Activated T-helper 1 cell treated with anti-CD3 and anti-CD28 coated beads, Interleukin-12 subunit alpha, Interleukin-12 subunit beta, Interleukin-2, Interleukin-4 antibody, amounts not matched to agents 30 ng/mL and 10 ng/mL and 1 ng/mL, durations not matched to agents 14 hours and 24 hours and 36 hours (primary cell): ENCODE measurements at places on chromosomes 4 and X. TPM values are rescaled to one million over a fixed set of nuclear protein-coding genes. Genes with fewer than 3 reads are reported as not detected.
A peak's percentile ranks its signal among the peaks of the same experiment; 100 is the strongest.

DNA sequence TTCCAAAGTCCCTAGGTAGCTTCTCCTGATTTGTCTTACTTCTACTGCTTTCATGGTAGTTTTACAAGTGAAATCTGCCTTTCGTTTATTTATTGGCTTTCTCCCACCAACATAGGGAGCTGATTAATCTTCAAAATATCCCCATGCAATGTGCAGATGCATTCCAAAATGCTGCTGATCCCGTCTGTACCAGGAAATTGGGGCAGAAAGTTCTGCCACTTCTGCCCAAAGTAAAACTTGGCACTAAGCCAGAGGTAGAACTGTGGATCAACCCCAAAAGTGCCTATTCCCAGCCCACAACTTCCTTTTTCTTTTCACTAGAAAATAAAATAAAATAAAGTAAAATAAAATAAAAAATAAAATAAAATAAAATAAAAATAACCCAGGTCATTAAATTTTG, 47.3 kb upstream of the PPARGC1A start:
- DNase-seq, result no peak
- H3K4me1 ChIP-seq, result no peaks in the 10 kb centered on the region
- H3K36me3 ChIP-seq, result no peaks in the 10 kb centered on the region

DNA sequence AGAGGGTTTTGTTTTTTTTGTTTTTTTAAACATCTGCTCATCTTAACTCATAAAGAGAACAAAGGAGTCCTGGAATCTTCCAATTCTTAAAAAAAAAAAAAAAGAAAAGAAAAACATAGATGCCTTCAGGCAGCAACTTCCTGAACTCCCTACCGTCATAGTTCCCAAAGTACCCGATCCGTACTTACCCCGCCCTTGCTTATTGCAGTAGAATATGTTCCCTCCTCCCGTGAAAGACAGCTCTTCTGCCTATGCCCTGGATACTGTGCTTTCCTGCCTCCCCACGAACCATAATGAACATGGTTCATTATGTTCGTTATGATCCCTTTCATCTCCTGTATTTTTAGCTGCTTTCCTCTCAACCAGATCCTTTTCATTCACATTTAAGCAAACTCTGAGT, 40.3 kb downstream of the KLHL5 start:
- H3K27me3 ChIP-seq, result no peaks in the 10 kb centered on the region
- no peak overlapping the region for H3K4me3 ChIP-seq
- no peak for DNase-seq
- H3K27ac ChIP-seq, result no peak overlapping the region

DNA sequence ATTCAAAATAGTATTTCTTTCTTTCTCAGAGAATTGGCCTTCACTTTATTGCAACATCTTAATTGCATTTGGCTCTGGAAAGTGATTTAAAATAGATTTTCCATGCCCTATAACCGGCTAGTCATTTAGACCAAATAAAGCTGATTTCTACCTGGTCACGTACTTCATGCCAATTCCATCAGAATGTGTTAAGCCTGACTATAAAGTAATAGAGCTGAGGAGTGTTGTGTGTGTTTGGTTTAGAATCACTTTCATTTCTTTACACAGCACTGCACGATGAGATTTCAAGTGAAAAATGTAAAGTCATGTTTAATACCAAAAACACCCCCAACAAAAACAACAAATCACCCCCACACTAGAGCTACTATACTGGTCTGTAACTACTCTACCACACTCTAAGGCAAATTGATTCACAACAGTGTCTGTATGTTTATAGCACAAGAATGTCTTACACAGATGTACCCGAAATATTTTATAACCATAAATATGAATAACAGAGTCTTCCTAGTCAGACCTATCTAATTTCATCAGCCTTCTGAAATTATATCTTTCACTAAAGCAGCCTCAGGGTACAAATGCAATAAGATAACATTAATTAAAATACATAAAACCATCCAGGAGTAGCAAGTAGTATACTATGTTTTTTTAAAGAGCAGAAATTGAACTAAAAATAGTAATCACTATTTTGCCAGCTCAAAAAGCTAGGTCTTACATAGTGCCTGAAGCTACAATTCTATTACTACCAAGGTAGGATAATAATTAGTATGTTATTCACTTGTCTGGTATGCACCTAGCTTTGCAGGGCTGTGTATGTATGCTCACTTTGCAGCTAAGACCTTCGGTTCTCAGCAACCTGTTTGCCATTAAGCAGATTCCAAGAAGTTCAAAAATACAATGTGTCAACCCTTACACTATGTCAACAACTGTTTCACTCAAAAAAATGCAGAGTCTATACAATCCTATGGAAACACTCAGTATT, 28.4 kb downstream of the APBB2 start:
- H3K36me3 ChIP-seq, result no peaks in the 10 kb centered on the region
- H3K4me1 ChIP-seq, result no peaks in the 10 kb centered on the region
- no peak for DNase-seq
- no peak overlapping the region for H3K4me3 ChIP-seq

The SCML1 gene
- 1.1 and 1.4 TPM in 2 replicates for total RNA-seq

DNA sequence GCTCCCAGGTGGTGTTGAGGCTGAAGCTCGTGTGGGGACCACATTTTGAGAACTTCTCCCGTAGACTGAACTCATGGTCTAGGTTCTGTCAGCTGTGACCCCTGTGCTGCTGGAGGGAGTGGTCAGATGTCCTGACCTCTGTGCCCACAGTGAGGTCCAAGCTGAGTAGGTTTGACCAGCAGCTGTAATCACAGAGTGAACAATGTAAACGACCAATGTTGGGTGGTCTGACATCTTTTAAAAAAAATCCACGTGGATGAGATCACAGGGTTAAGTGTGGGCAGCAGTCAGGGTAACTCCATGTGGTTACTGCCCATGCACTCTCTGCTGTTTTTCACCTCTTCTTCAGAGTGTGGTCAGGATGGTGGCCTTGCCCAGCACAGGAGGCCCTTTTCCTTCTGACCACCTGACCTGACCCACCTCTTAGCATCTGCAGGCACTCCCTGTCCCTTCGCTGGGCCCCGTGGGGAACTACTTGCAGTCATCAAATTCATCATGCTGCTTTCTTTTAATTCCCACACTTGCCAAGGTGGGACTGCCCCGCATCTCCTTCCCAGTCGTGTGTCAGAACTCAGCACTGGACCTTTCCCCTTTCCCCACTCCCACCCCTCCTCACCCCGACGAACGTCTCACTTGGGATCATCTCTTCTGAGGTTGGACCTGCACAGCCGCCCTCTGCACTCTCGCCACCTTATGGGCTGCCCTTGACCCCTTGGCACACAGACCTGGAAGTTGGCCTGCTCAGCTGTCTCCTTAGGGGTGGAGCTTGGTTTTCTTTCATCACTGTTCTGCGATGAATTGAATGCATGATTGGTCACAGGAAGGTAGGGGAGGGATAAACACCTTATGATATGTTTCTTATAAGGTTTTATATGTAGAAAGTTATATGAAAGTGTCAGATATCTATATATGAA, 120.1 kb downstream of the PTTG2 start:
- H3K27me3 ChIP-seq, result no peaks in the 10 kb centered on the region
- H3K27ac ChIP-seq, result peak overlapping the region; percentile 31
- H3K4me1 ChIP-seq, result peaks cover 30% of the 10 kb centered on the region
- no peak for DNase-seq

The LAP3 gene
- total RNA-seq, result 108 and 109 TPM in 2 replicates

The SLC2A9 gene
- total RNA-seq, result 3.4 and 4.5 TPM in 2 replicates
